Activated CD4-positive, alpha-beta T cell treated with anti-CD3 and anti-CD28 coated beads, Interleukin-2, Interleukin-4, amounts not matched to agents 100 ng/mL and 50 ng/mL, durations not matched to agents 16 hours and 8 hours (primary cell): ENCODE measurements at places on chromosomes 3 and 15.

- DNase-seq: peak; percentile 10
Observed at GRCh38 chr3:129398803-129399144, 29.7 kb downstream of the EFCAB12 start.

GRCh38 chr3:134937256-134938028, 142.4 kb downstream of the EPHB1 start:
- DNase-seq: no peak

- DNase-seq: no peak
Observed at GRCh38 chr3:31432897-31433678, 99.6 kb upstream of the STT3B start.

DNA sequence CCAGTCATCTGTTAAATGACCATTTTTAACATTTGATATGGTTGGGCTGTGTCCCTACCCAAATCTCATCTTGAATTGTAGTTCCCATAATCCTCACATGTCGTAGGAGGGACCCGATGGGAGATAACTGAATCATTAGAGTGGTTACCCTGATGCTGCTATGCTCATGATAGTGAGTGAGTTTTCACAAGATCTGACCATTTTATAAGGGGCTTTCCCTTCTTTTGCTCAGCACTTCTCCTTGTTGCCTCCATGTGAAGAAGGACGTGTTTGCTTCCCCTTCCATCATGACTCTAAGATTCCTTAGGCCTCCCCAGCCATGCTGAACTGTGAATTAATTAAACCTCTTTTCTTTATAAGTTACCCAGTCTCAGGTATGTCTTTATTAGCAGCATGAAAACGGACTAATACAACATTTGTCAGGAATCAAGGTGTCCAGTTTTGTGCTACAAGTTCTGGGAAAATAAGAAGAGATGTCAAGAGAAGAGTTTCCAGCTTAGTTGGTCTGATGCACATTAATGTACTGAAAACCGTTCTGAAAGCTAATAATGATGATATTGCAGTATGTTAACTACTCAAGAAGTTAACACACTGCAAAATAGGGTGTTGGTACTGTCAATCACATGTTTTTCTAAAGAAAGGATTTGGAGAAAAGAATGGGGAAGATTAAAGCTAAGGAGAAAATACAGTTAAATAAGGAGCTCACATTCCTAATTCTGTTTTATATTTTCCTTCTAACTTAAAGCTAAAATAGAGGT, 67.9 kb downstream of the ATP8B4 start:
- DNase-seq: no peak

DNA sequence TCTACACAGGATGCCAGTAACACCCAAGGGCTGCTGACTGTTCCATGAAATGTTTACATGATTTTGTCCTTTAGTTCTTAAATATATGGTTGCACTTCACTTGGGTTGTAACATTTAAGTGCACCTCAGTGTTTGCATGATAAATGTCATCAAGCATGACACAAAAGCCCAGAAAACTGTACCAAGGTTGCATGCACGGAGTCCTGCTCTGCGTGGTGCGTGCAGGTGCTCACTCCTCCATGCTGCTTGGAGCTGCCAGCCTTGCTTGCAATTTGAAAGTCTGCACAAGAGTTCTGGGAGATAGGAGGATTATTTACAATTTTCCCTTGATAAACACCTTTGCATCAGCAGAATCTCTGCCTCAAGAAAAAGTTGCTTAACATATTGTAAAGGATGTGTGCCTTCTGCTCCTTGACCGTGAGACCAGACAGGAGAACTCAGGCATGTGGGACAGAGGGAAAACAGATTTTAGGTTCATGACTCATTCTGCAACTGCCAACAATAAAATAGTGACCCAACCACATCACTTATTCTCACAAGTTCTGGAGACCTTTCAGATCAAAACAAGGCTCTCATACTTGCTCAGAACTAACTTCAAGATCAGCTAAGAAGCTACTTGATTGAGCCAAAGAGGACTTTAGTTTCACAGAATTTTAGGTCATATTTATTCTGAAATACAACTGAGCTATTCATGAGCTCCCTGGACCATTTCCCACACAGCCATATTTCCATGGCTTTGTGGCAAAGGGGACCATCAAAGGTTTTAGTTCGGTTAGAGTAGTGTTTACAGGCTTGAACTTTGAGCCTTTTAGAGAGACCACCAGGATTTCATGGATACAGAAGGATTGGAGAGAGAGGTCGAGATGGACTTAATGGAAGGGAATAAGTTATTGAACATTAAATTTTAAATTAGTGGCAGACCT, 128.4 kb upstream of the ZBED2 start:
- DNase-seq: no peak

DNA sequence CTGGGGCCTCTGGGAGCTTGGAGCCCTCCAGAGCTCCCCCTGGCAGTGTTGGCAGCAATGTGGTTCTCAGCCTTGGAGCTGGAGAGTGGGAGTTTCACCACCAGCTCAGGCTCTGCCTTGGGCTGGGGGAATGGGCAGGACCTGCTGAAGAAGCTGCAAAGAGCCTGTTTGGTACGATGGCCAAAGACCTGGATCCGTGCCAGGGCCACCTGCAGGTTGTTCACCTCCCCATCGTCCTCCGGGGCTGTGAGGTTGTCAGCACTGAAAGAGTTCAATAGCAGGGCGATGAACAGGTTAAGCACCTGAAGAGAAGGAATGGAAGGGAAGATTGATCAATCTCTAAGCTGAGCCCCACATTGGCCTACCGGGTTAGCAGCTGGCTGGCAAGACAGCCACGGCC, 77.3 kb upstream of the SCN5A start:
- no peak for DNase-seq

DNA sequence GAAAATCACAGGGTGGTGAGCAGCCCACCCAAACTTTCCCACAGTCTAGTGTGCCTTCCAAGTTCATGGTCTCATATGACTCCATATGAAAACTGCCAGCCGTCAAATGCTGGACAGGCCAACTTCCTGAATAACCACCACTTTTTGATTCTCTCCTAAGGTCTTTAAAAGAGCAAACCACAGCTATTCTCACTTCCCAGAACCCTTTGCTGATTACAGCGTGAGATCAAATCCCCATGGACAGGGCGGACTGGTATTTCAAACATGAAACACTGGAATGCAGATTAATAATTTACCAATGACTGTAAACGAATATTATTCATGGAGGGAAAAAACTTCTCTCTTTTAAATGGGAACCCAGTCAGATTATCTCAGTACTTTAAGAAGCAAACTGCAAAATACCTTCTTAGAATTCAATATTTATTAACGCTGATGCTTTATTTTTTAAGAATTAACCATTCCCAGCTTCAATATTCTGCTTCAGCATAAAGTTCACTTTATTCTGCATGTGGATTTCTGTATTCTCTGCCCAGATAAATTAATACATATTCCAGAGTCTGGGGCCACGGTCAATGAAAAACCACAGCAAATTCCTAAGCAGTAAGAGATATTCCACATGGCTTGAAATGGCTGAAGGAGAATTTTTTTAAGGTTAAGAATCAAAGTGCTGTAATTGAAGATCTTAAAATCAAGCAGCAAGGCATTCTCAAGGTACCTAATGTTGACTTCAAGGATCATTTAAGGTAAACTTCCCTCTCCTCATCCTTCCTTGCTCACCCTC, 42.9 kb downstream of the MYO1E start:
- DNase-seq: no peak

GRCh38 chr3:97975466-97975865, 3.2 kb upstream of the RIOX2 start:
- DNase-seq: no peak

GRCh38 chr3:30232142-30232541, 374.3 kb upstream of the TGFBR2 start:
- no peak for DNase-seq

GRCh38 chr15:61025308-61025707, 203.8 kb downstream of the RORA start:
- no peak for DNase-seq

- DNase-seq: no peak
Observed at GRCh38 chr3:152870027-152870426, 35.1 kb downstream of the P2RY1 start.

GRCh38 chr15:77033729-77034671, 36.9 kb downstream of the TSPAN3 start:
- no peak for DNase-seq

DNA sequence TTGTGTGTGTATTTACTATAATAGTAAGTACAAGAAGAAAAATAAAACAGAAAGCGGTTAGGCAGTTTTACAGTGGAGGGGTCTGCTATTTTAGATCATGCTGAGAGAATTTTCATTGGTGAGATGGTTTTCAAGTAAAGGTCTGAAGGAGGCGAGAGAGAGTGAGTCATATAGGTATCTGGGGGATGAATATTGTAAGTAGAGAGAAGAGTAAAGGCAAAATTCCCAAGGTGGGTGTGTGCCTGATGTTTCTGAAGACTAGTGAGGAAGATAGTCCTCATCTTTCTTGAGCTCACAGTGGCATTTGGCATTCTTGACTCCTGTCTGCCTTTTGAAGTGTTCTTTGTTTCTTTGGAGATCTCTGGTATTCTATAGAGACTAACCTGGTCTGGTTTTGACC, 38.6 kb downstream of the CRYBG3 start:
- no peak for DNase-seq

- no peak for DNase-seq
Observed at GRCh38 chr3:182971637-182972036, 8.7 kb downstream of the DCUN1D1 start.

GRCh38 chr15:90895571-90896117, 7.5 kb upstream of the MAN2A2 start:
- no peak for DNase-seq

DNA sequence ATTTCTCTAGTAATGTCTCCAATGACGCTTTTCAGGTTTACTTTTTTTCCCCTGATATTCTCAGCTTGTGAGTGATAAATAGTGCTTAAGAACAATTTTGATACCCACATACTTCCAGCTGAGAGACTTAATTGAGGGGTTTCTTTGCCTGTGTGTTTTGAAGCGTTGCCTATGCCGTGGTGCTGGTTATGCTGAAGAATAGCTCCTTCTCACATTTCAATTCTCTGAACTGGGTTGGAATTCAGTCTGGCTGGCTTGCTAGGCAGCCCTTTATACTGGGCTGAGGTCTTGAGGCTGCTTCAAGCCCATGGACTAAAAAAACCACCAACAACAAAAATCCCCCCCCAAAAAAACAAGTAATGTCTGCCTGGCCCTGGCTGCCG, 87.4 kb downstream of the CHST2 start:
- DNase-seq: no peak

DNA sequence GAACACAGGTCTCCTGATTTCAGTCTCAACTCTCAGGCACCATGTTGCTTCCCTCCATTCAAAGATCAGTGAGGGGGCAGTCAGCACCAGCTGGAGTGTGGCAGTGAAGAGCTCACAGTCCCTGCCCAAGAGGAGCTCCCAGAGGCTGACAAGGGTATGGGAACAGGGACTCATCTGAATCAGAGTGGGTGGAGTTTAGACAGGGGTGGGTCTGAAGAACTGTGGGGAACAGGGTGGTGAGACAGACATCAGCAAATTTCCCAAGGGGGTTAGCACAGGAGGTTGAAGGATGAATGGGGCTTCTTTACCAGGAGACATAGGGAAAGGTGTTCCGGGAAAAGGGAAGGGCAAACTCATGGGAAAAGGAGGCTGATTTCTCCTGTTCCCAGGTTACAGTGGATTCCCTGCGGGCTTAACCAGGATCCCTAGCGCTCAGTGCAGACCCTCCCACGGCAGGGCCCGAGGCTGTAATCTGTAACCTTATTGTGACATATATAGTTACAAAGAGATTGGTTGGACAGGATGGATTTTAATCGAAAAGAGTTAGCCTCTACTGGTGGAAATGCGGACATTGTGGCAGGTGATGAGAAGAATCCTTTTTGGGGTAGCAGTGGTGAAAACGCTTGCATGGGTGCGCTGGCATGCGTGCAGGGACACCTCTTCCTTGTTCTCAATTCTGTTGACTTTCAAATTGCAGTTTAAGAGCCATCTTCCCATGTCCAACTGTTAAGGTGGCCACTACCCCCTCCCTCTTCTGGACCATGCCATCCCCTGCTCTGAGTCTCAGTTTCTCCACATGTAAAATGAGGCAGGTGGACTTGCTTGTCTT, 160.3 kb downstream of the SMAD6 start:
- DNase-seq: no peak

- DNase-seq: no peak
Observed at GRCh38 chr3:30294241-30294667, 312.1 kb upstream of the TGFBR2 start.
